ELR (cell line): ENCODE measurements at places on chromosomes 7 and 10.

- DNase-seq: no peak
Measured at GRCh38 chr7:143463556-143463955, 14.1 kb upstream of the TAS2R41 start.

DNA sequence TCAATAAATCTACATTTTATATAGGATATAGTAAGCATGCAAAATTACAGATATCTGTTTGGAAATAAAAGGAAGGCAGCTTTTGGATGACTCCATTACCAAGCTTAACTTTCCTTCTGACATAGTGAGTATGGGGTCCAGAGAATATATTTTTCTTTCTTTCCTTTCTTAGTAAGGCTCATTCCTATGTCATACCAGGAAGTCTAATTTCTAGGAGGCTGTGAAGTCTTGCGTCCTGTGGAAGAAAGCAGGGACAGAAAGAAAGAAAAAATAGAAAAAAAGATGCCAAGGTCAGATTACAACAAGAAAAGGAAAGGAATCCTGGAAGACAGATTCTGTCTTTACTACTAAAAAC, 36.3 kb downstream of the AKR1C8 start:
- DNase-seq: no peak

DNA sequence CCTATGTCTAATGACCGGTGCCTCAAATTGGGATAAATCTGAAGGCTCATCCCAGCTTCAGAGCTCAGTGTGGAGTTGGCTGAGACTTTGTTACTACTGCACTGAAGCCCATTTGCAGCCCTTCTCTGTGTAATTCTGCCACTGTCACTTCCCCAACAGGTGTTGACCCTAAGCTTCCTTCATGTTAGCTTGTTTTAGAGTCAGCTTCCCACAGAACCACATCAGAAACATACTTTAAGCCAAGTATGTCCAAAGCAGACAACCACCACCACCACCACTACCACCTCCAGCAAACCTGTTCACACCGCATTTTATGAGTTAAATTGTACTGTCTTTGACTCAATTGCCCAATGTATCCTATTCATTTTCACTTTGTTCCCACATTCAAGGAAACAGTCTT, 25.2 kb upstream of the GNAT3 start:
- no peak for DNase-seq

DNA sequence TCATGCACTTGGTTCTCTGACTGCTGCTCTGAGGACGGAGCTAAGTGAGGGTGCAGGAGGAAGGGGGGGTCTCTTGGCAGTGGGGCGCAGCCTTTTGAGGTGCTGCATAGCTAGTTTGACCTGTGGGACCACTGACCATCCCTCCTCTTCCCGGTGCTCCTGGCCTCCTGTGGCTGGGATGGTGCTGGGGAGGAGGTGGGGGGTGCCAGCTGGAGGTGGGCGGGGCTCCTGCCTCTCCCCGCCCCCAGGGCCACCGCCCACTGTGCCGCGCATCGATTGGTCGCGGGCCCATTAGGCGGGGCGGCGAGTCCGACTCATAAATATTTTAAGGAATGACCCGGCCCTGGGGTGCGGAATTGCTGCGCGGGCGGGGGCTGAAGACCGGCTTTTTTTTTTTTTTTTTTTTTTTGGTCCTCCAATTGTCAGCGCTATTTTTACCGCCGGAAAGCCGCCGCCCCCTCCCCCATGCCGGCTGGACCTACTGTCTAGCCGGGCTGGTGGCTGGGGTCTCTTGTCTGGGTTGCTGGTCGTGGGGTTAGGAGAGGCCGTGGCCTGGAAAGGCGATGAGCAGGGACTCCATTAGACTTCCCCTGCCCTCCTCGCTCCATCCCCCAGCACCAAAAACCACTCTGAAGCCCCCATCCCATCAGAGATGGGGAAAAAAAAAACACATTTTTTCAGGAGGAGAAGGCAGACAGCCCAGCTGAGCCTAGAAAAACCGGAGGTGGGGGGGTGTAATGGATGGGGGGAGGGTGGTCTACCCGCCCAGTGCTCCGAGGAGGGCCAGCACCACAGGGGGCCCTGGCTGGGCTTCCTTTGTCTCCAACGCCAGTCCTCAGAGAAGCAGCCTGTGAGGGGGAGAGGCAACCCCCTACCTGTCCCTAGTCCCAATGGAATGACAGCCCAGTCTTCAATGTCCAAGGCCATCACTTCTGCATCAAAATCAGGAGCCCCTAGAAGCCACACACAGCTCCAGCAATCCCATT, 6.4 kb downstream of the SH2B2 start:
- DNase-seq: no peak

- no peak for DNase-seq
Measured at GRCh38 chr10:14502431-14502830, 171.7 kb upstream of the FRMD4A start.
